ENCODE measurements at places on chromosomes 16 and 17.

DNA sequence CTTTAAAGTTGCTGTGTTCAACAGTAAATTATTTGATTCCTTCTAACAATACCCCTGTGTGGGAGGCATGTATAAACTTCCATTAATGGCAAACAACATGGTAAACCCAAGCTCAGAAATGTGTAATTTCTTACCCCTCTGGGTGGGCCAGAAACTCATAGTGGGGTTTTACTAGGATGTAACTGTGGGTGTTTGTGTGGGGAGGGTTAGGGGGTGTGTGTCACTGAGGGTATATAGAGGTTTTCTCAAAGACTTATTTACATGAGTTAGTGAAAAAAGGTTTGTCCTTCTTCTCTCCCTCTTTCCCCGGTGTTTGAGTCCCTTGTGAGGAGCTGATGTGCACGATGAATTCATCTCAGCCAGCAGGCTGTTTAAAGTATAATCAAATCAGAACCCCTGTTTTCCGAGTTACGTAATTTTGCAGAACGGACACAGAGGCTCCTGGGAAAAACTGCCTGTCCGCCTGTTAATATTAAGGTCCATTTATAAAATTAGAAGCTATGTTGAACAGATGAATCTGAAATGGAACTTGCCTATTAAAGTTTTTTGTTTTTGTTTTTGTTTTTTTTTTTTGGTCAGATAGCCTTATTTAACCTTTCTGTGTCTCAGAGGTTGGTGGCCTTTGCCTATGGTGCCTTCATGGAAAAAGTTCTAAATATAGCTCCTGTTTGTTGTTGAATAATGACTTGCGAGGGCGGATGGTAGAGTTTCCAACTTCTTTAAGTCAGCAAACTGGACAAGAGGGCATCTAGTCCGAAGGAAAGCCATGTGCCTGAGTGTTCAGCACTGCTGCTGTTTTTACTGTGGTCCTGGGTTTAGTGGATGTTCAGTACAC, 73.3 kb downstream of the MSI2 start:
- DNase-seq, result no peak

DNA sequence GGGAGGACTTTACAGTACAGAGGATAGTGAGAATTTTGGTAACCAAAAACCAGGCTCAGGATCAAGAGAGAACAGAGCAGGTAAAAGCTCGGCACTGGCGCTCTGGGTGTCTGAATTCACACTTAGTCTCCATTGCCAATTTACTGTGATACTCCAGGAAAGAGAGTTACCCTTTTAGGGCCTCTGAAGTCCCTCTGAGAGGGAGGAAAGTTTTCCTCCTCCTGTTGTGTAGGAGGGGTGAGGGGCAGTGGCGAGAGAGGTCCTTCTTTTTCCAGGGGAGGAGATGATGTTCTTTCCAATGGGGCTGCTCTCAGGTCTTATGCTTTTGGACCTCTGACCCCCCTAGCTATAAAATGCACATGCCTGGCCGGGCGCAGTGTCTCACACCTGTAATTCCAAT, 5.4 kb upstream of the TNS4 start:
- no peak for DNase-seq

DNA sequence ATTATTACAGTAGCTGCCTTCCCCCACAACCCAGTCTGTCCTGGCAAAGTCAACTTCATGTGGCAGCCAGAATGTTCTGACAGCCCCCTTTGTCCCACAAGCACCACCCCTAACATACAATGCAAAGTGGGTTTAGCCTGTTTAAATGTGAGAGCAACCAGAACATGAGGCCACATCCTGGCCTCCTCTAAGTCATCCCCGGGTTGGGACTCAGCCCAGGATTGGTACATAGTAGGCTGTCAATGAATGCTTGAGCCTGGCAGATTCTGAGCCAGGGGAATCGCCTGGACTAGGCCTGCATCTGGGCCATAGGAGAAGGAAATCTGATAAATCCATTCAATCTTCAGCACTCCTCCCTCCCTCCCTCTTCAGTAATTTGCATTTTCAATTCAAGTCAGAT, 4.3 kb upstream of the ITGA3 start:
- no peak for DNase-seq

DNA sequence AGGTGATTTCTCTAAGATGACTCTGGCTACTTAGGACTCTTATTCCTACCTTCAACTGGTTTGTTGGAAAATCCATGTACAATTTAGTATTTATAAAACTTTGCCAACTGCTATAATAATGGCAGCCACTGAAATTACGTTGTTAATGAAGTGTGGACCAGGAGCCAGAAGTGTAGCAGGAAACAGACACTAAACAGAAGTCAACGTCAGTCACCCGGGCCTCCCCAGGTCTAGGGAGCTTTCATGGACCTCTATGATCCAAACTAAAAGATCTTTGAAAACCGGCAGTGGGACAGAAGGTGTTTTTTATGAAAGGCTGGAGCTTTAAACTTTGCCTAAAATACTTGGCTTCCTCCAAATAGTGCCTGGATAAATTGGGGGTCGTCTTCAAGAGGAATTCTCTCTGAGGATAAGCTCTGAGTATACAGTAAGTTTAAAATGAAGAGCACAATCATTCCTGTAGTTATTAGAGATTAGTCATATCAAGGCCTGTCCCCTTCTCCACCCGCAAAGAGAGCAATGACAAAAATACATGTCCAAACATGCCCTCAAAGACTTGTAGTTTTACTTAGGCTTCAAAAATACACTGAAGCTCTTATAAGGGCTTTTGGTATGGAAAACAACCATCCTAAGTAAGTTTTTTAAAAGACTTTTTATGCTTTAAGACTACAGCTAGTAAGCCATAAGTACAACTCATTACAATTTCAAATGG, 34.6 kb downstream of the DCUN1D3 start:
- DNase-seq, result no peak

All from CMK (cell line).